ENCODE measurements at places on chromosomes 5 and 9.
A peak's percentile ranks its signal among the peaks of the same experiment; 100 is the strongest.

- no peak for DNase-seq
These were observed 21.5 kb upstream of the RFK start for GRCh38 chr9:76415731-76416130.

- DNase-seq, result no peak
These were observed 225.2 kb downstream of the WDR70 start for GRCh38 chr5:37604290-37604689.

DNA sequence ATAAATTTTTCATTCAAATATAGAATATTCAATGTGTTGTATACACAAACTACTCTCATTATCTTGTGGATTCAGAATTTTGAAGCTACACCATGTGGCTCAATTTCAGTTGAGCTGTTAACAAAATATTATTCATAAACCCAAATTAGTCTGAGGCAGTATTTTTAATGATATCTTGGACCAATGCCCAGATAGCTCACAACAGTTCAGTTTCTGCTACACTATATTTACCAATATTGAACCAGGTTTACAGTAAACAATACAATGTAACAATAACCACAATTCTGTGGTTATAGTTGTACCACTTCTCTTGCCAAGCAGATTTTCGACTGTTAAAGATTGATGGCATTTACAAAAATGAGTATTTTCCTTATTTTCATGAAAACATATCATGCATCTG lies 99.9 kb downstream of the SSBP2 start:
- DNase-seq, result no peak

DNA sequence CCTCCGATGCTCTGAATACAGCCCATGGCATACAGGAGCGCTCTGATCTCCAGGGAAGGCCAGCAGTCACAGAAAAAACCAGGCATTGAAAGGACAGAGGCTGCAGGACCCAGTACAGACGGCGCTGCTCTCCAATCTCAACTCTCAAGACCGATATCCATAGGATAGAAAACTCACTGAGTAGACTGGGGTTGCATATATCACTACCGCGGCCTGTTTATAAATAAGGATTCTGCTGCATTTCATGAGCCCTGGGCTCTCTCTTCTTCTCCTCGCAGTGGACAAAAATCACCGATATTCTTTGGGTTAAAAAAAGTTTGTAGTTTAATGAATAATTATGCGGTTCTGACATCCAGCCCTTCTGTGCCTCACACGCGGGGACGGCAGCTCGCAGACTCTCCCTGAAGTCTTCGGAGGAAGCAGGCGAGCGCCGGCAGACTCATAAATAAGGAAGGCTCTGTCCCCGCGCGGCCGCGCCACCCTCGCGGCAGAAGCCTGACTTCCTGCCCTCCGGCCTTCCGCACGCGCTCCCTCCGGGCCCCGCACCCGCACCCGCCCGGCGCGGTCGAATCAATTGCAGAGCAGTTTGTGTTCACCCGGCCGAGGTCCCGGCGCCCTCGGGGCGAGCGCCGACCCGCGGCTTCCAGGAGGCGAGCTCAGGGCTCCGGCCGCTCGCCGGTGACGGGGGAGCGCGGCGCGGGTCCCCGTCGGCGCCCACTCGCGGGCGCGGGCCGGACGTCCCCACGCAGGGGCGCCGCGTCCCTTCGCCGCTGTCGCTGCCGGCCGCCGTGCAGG lies at the start of gene FAM78A:
Gene FAM78A (minus strand): TSS at position 417 of the 795 bp plus-strand sequence. CDS start 331 bp downstream, at position 86.
- no peak for DNase-seq

GRCh38 chr5:177309351-177310191 lies 2.1 kb downstream of the MXD3 start:
- DNase-seq, result peak; percentile 61

GRCh38 chr9:129548571-129549135 lies 72.2 kb downstream of the C9orf50 start:
- DNase-seq, result no peak

DNA sequence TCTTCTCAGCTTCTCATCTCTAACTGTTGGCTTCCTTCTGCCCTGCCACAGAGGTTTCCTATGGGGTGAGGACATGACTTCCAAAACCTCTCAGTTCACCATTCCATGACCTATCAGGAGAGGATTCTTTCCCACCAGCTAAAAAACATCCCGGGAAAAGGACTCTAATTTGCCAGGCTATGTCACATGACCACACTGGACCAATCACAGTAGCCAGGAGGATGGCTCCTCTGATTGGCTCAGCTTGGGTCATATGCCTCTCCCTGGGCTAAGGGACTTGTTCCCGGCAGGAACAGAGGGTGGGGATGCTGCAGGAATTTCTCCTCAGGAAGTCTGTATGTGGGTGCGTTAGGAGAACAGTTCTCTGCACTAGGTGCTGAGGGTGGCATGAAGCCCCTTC lies 40.3 kb upstream of the XPA start:
- peak; percentile 54 for DNase-seq

DNA sequence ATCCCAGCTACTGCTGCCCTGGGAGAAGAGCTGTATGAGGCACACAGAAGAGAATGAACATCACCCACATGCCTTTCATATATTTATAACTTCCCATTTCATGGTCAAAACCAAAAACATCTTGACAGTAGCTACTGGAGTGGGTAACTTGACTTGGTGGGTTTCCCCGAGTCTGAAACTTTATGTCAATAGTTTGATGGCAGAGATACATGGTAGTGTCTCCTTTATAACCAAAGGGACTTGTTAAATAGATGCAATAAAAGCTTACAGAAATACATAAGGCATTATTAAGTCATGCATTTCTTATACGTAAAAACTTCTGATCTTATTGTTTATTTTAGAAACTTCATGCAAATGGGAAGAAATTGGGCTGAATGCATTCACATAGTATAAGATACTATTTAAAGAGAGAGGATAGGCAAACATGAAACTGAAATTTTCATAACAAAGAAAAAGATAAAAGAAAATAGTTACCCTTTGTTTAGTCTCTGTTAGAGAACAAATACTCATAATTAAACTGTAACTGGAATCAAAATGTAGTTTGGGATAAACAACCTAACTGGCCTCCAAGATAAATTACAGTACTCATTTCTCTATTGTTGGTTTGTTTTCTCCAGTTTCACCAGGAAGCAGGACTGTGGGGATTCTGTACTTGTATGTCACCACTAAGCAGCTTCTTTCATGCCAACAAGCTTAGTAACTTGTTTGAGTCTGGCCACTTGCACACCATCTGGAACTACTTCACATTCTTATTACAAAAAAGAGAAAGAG lies 459.3 kb upstream of the MEF2C start:
- peak; percentile 95 for DNase-seq

DNA sequence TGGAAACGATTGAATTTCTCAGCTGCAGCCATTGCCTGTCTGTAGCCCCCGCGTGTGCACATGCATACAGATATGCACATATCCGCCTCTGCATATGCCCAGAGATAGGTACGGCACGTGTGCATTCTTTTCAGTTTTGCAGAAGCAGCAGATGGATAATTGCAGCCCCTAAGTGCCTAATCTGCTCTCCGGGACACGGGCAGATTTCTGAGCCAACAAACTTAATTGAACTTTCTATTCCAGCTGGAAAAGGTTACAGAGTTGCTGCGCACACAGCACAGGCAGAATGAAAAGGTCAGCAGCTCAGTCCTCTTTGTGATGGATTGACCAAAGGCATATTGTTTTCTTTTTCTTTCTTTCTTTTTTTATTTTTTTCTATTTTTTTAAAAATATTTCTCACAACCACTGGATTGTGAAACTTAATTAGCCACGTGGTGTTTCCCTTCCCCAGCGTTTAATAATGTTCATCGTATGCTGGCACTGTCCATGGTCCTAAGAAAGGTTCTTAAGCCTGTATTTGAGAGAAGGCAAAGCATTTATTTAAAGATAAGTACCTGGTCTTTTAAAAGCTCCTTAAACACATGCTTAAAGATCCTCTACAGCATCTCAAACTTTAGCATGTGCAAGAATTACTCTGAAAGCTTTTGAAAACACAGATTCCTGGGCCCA lies 270.2 kb upstream of the BRINP1 start:
- DNase-seq, result no peak

DNA sequence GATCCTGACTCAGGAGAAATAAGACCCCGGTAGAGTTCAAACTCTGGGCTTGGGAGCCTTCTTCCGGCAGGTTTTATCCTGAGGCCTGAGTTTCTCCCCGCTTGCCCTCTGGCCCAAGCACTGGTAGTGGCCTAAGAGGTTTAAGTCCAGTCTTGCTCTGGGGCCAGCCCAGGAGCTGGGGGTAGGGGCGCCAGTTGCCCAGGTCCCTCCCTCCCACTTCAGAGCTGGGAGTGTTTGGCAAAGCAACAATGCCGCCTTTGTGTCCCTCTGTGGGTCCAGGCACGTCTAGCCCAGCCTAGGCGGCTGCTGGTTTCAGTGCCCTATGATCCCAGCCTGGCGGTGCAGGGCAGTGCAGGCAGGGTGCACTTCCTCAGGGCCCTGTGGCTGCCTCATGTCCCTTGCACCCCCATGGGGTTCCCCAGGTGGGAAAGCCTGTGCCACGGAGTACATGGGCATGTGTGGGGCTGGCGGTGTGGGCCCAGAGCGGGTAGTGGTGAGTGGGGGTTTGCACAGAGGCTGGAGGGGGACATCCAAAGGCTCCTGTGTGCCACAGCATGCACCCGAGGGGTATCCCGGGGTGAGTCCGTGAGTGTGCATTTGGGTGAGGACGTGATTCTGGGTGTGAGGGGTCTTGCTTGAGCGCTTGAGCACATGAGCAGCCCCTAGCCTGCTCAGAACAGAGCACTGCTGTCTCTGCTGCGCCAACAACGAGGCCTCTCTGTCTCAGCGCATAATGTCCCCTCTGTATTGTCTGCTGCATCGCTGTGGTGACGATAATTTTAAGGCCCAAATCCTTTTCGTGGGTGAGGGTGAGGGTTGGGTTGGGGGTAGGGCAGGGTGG lies 61.7 kb upstream of the PSD2 start:
- no peak for DNase-seq

- DNase-seq, result no peak
These were observed 26.2 kb downstream of the ANGPTL2 start for GRCh38 chr9:127096208-127096607.

Measured in HCEC 1CT (cell line).